ENCODE measurements at places on chromosomes 7 and 10.

DNA sequence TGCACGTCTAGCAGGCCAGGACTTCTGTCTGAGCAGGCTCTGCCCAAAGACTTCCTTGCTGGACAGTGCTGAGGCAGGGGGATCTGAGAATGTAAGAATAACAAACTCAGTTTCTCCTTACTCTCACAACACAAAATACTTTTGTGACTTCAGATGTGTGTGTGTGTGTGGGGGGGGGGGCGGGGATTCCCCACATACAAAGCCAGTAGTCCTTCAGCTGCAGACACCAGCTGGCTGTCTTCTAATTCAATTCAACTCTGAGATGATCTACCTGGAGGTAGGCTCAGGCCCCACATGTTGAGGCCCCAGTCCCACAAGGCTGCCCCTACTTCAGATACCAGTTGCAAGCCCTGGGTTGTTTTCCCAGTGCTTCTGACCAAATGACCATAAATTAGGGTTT, 4.7 kb upstream of the CXCL12 start:
- no peaks in the 10 kb centered on the region for H3K36me3 ChIP-seq
- H3K4me1 ChIP-seq, result peaks cover under 1% of the 10 kb centered on the region
- H3K27me3 ChIP-seq, result peaks cover 26% of the 10 kb centered on the region
- H3K4me3 ChIP-seq, result no peak overlapping the region
- DNase-seq, result no peak

GRCh38 chr7:4768597-4769569, 6.5 kb upstream of the AP5Z1 start:
- DNase-seq, result no peak
- no peaks in the 10 kb centered on the region for H3K27me3 ChIP-seq
- no peak overlapping the region for H3K4me3 ChIP-seq
- H3K36me3 ChIP-seq, result peaks cover 16% of the 10 kb centered on the region

- H3K4me1 ChIP-seq, result peaks cover 23% of the 10 kb centered on the region
- H3K4me3 ChIP-seq, result no peak overlapping the region
- peaks cover 39% of the 10 kb centered on the region for H3K36me3 ChIP-seq
- H3K27ac ChIP-seq, result no peak overlapping the region
Measured at GRCh38 chr7:5500056-5500776, 76.6 kb upstream of the TNRC18 start.

- DNase-seq, result no peak
- H3K4me3 ChIP-seq, result no peak overlapping the region
- H3K27me3 ChIP-seq, result peaks cover 95% of the 10 kb centered on the region
- no peaks in the 10 kb centered on the region for H3K36me3 ChIP-seq
- H3K4me1 ChIP-seq, result peaks cover 49% of the 10 kb centered on the region
- H3K27ac ChIP-seq, result no peak overlapping the region
Measured at GRCh38 chr7:1245524-1246050, 12.9 kb downstream of the UNCX start.

GRCh38 chr7:31093282-31093681, 41.2 kb downstream of the ADCYAP1R1 start:
- H3K27me3 ChIP-seq, result no peaks in the 10 kb centered on the region
- H3K4me3 ChIP-seq, result no peak overlapping the region

DNA sequence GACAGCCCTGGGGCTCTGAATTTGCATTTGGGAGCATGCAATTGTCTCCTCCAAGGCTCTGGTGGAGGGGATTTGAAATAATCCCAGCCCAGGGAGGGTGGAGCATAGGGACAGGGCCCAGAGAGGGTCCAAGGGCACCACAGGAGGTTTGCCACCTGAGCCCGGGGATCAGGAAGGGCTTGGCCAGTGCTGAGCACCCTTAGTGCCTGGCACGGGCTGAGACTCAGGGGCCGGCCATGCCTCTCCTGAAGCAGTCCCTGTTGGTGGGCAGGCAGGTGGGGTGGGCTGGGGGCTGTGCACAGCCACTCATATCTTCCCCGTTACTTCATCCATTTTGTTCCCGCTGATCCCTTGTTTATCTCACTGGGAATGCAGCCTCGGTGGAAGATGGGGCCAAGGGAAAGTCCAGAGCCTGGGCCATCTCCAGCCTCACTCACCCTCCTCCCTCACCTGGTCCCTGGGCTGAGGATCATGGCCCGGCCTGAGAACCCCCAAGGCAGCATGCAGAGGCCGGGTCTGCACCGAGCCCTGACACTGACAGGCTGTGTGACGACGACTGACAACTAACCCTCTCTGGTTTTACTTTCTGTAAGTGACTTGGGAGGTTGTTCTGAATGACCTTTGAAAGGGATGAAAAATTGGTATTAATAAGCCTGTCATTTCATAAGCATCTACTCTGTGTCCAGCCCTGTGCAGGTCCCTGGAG, 38.5 kb downstream of the KCTD7 start:
- no peak overlapping the region for H3K4me3 ChIP-seq
- peaks cover 4% of the 10 kb centered on the region for H3K36me3 ChIP-seq
- no peaks in the 10 kb centered on the region for H3K27me3 ChIP-seq
- H3K27ac ChIP-seq, result no peak overlapping the region
- no peak for DNase-seq

DNA sequence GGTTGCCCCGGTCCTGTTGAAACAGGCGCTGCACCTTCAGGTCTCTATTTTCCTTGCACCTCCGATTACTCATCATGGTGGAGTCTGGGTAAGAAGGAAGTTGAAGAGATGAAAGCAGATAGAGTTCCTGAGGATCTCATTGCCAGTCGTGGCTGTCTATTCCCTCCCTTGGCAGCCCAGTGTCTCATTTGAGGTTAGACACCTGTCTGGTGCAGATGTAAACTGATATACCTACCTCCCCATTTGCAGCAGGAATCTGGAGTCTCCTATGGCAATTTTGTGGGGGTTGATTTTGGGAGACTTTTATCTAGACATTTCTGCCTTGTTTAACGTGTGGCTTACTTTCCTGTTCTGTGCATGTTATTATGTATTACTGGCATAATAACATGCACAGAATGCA, 212.1 kb downstream of the BICC1 start:
- H3K36me3 ChIP-seq, result no peaks in the 10 kb centered on the region
- DNase-seq, result no peak
- H3K27me3 ChIP-seq, result no peaks in the 10 kb centered on the region

- H3K36me3 ChIP-seq, result no peaks in the 10 kb centered on the region
- H3K27ac ChIP-seq, result no peak overlapping the region
- peaks cover 18% of the 10 kb centered on the region for H3K4me1 ChIP-seq
Measured at GRCh38 chr7:157022681-157023588, 12.5 kb upstream of the MNX1 start.

GRCh38 chr10:92303096-92303495, 12.1 kb downstream of the MARCHF5 start:
- no peaks in the 10 kb centered on the region for H3K27me3 ChIP-seq
- H3K27ac ChIP-seq, result no peak overlapping the region
- no peak for DNase-seq
- H3K36me3 ChIP-seq, result peaks cover 14% of the 10 kb centered on the region

GRCh38 chr10:50556237-50557120, 67.3 kb downstream of the SGMS1 start:
- H3K27me3 ChIP-seq, result no peaks in the 10 kb centered on the region
- no peak overlapping the region for H3K4me3 ChIP-seq
- peaks cover 4% of the 10 kb centered on the region for H3K4me1 ChIP-seq
- no peak for DNase-seq
- no peaks in the 10 kb centered on the region for H3K36me3 ChIP-seq

GRCh38 chr10:126243971-126244370, 144.3 kb downstream of the ADAM12 start:
- H3K36me3 ChIP-seq, result no peaks in the 10 kb centered on the region
- H3K4me3 ChIP-seq, result no peak overlapping the region
- no peak for DNase-seq
- no peak overlapping the region for H3K27ac ChIP-seq

DNA sequence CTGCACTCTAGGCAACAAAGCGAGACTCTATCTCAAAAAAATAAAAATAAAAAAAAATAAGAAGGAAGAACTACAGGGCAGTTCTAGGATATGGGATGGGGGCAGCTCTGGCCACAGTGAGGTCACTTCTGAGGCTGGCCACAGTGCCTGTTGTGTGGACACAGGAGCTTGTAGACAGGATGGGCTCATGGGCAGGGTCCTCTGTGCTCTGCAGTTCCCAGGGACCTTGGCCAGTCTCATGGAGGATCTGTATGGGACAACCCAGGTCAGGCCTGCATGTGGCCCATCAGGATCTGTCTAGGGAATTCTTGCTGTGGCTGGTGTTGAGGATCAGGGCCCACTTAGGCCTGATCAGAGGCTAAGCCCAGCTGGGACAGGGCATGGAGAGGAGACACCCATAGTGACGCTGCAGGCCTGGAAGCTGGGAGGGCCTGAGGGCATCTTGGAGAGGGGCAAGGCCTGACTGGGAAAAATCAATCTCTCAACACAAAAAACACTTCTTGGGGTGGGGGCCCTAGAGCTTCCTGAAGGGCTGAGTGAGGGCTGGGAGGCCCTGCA, 19.4 kb upstream of the PAX2 start:
- no peak overlapping the region for H3K27ac ChIP-seq
- no peaks in the 10 kb centered on the region for H3K36me3 ChIP-seq
- peaks cover 64% of the 10 kb centered on the region for H3K27me3 ChIP-seq
- H3K4me3 ChIP-seq, result no peak overlapping the region
- no peak for DNase-seq
- H3K4me1 ChIP-seq, result peaks cover 21% of the 10 kb centered on the region

DNA sequence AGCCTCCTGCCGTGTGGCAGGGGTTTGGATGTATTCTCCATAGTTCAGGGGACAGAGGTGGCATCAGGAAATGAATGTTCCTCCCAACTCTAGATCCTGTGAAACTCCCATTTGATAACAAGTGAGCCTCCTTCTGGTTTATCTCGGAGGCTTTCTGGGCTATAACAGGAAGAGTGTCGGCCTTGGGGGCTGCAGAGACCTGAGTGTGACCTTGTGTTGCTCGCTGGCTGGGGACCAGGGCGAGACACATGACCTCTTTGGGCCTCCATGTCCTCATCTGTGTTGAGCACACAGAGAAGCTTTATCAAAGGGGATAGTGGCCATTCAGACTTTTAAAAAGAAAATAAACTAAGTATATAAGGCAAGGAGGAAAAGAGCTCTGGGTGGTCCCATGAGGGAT, 78.0 kb upstream of the SMNDC1 start:
- no peak overlapping the region for H3K27ac ChIP-seq
- H3K4me1 ChIP-seq, result no peaks in the 10 kb centered on the region
- H3K27me3 ChIP-seq, result no peaks in the 10 kb centered on the region

GRCh38 chr7:105245398-105246114, 143.2 kb downstream of the SRPK2 start:
- peaks cover 2% of the 10 kb centered on the region for H3K4me1 ChIP-seq
- no peak for DNase-seq
- H3K27ac ChIP-seq, result no peak overlapping the region
- no peak overlapping the region for H3K4me3 ChIP-seq
- H3K27me3 ChIP-seq, result no peaks in the 10 kb centered on the region

DNA sequence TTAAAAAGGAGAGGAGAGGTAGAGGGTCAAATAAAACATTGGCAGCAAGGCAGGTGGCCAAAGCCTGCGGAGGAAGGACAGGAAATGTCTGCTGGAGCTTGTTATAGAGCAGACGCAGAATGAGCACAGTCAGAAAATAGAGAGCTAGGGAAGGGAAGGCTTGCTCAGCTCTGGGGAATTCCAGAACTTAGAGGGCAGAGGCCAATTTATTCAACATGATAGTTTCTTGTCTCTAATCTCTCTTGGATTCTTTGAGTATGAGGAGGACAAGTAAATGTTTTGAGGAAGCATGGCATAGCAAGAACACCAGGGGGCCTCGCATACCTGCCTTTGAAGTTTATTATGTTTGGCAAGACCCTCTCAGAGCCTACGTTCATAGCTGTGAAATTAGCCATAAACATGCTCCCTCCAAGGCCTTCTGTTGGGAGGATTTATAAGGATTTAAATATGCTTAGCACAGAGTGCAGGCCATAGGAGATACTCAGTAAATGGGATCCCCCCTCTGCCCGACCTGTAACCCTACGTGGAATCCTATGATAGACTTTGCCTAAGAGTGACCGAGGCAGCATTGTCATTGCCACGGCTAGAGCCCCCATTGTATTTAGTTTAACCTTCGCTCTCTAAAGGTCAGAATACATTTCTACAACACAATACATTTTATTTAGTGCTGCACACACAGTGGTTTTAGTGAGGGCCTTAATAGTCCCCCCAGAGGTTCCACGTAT, 293.9 kb downstream of the CCDC3 start:
- no peaks in the 10 kb centered on the region for H3K36me3 ChIP-seq
- no peaks in the 10 kb centered on the region for H3K4me1 ChIP-seq
- no peak for DNase-seq
- H3K4me3 ChIP-seq, result no peak overlapping the region
- H3K27ac ChIP-seq, result no peak overlapping the region

DNA sequence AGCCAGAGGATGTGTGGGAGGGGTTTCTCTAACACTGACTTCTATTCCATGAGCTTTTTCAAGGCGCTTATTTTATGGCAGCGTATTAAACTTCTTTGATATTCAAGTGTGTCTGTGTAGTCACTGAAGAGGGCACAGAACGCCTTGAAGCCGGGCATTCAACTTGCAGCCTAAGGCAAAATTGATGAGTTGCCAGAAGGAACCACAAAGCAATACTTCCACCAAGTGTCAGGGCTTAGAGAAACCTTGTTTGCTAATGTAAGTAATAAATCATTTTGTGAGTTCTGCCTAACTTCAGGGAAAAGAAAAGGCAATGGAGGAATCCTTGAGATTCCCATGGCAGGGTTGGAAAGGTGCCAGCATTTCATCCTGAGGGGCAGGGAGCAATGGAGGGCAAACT, 163.8 kb downstream of the LCOR start:
- no peak overlapping the region for H3K4me3 ChIP-seq
- H3K4me1 ChIP-seq, result no peaks in the 10 kb centered on the region
- DNase-seq, result no peak
- no peak overlapping the region for H3K27ac ChIP-seq
- H3K27me3 ChIP-seq, result no peaks in the 10 kb centered on the region

- no peaks in the 10 kb centered on the region for H3K4me1 ChIP-seq
- H3K27me3 ChIP-seq, result peaks cover 18% of the 10 kb centered on the region
- DNase-seq, result no peak
- no peak overlapping the region for H3K27ac ChIP-seq
- no peak overlapping the region for H3K4me3 ChIP-seq
- H3K36me3 ChIP-seq, result no peaks in the 10 kb centered on the region
Measured at GRCh38 chr7:4819560-4820404, 42.0 kb downstream of the PAPOLB start.

Data from CD4-positive, alpha-beta T cell (primary cell).